ENCODE measurements at places on chromosomes 1 and 21.

DNA sequence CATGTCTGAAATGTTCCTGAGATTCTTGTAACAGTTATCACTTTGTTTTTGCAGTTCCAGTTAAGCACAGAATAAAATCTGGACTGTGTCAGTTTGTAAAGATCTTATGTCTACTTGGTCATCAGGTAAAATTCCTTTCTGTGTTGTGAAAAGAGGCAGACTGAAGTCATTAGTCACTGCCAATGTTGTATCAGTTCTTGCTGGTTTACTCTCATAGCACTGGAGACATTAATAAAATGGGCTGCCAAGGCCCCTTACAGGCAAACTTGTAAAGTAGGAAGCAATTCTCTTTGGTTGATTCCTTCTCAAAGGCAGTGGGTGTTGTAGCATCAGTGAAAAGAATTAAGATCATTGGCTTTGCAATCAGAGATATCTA, 61.4 kb upstream of the ST6GALNAC3 start:
- no peak for DNase-seq

GRCh38 chr1:221987860-221988520, 246.1 kb upstream of the DUSP10 start:
- DNase-seq: no peak

GRCh38 chr1:232136136-232136535, 493.8 kb downstream of the SIPA1L2 start:
- DNase-seq: no peak

DNA sequence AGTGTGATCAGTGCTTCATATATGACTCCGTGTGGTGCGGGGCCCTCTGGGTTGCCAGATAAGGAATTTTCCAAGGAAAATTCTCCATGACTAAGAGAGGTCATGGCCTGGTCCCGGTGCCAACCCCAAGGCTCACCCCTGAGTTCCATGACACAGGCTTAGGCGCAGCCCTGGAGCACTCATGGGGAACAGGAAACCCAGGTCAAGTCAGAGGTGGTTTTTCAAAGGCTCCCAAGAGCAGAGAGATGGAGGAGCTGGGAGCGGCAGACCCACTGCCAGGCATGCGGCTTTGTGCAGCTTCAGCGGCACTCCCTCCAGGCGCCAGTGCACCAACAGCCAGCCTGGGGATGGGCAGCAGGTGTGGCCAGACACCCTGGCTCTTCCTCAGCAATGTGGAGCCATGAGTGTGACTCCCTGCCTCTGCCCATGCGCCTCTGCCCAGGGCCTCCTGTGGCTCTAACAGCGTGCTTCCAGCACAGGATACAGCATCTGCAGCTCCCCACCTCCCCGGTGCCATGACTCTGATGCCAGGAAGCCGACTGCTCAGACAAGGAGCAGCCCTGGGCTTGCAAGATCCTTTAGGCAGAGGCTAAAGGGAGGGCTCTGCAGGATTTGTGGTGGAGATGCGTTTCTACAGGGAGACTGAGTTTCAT, 47.3 kb downstream of the GPR161 start:
- no peak for DNase-seq
